Glutamatergic neuron (in vitro differentiated cells): ENCODE measurements at places on chromosomes 12 and 14. TPM values are rescaled to one million over a fixed set of nuclear protein-coding genes. Genes with fewer than 3 reads are reported as not detected.
A peak's percentile ranks its signal among the peaks of the same experiment; 100 is the strongest.

GRCh38 chr14:89912667-89913211 is 41.8 kb downstream of the EFCAB11 start:
- DNase-seq: no peak

- DNase-seq: peak; percentile 65
Measured at GRCh38 chr14:25833341-25834126, 764.3 kb downstream of the NOVA1 start.

GRCh38 chr12:131044760-131045381 is 91.2 kb downstream of the ADGRD1 start:
- DNase-seq: no peak

DNA sequence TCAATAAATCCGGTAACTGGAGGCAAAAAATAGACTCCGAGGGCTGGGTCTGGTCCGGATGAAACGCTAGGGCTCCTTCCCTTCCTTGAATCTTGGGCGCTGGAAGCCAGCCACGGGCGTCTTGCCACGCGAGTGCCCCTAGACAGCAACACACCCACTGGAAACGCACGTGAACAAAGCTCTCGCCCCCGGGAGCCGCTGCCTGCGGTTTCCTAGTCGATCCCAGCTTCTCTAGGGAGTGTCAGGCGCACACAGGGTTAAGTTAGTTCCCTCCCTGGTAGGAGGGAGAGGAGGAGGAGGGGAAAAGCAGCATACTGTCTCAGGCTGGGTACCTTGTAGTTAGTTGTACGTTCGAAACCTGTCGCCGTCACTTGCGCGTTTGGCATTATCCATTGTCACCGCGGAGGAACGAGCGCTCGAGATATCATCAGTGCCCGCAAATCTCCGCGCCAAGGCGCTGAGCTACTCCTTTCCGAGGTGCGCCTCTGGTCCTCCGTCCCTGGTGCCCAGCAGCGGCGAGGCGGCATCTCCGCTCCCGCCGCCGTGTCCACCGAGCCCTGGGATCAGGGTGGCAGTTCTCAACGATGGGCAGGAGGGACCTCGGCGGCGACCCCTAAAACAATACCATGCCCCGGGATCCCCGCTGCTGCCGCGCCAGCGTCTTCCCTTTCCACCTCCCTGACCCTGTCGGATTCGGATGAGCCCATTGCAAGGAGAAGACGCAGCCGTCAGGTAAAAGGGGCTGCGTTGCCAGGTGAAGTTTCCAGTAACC is at the start of gene FLRT2:
TSS of gene FLRT2 (plus strand) at position 342 of the 772 bp plus-strand sequence. CDS start 91,371 bp downstream, outside the sequence.
- peak; percentile 52 for DNase-seq

DNA sequence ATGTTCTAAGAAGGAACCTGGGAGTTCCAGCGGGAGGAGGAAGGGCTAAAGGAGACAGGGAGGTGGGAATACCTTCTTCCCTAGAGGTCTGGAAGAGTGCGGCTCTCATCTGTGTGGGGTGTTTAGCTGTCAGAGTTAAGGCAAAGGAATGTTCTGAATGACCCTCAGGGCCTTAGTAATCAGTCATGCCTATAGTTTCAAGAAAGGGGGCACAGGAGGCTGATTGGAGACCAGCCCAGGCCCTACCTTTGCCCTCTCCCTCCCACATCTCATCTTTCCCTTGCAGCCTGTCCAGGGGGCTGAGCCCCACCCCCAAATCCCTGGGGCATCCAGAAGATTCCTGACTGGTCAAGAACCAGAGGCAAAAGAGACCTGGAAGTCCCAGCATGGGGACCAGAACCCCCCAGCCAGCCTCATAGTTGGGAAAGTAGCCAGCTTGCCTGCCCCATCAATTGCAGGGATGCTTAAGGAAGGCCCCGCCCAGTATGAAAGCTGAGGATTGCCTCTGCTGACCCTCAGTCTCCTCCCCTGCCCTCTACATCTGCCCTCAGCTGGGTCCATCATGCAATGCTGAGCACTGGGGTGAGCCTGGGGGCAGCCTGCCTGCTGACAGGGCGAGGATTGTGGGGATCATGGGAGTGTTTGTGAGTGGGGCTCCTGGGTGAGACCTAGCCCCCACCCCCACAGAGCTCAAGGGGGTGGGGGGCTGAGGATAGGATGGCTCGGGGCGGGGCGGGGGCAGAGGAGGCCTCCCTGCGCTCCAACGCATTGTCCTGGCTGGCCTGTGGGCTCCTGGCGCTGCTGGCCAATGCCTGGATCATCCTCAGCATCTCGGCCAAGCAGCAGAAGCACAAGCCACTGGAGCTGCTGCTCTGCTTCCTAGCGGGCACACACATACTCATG is 1.8 kb downstream of the GPR162 start:
- DNase-seq: no peak

DCAF4 gene
- 23.4 TPM for total RNA-seq
